Ureter (tissue), 1 donor: ENCODE measurements at places on chromosomes 5 and 9. TPM values are rescaled to one million over a fixed set of nuclear protein-coding genes. Genes with fewer than 3 reads are reported as not detected.

The LPAR1 gene
- 67.6 TPM for total RNA-seq

- no peak for DNase-seq
Measured at GRCh38 chr5:17364987-17365810, 132.8 kb upstream of the TAF11L2 start.

The ANKRD18B gene
- total RNA-seq = 12.3 TPM

- no peak for DNase-seq
Measured at GRCh38 chr5:40365342-40366330, 314.1 kb upstream of the PTGER4 start.

The AGXT2 gene
- total RNA-seq = not detected

The TMEM215 gene
- not detected for total RNA-seq

The SAXO1 gene
- total RNA-seq = 0.57 TPM

DNA sequence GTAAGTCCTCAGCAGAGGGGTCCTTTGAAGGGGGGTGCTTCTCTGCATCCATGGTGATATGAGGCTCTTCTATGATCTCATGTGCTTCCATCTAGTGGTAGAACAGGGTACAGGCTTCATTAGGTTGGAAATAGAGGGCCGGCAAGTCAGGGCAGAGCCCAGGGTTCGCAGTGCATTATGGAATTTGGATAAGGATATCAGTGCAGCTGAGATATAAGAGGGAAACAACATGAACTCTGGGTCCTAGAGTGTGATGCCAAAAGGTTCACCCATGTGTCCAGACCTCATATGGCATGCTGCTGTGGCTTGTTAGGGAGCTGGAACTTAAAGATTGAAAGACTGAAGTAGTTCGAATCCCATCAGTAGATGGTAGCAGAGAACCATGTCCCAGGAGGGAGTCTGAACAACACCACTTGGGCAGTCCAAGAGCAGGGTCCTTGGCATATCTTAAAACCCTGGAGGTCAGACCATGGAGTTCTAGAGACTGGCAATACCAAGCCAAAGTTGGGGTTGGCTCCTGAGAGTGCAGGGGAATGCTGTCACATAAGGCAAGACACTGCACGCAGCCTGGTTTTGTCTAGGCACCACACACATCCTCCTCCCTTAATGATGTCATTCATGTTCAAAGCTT lies 2.3 kb downstream of the FAM221B start:
- no peak for DNase-seq

DNA sequence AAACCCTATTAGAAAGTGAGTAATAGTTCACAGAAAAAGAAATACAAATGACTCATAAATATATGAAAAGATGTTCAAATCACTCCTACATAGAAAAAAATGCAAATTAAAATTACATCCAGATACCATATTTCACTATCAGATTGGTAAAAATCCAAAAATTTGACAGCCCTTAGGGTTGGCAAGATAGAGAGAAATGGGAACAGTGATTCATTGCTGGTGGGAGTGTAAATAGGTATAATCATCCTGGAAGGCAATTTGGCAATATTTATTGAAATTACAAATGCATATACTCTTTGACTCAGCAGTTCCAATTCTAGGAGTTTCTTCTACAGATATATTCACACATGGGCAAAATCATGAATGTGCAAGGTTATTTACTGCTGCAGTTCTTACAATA lies 273.5 kb downstream of the NR2F1-AS1 start:
- no peak for DNase-seq

GRCh38 chr9:105053209-105053652 lies 125.3 kb upstream of the ABCA1 start:
- DNase-seq = no peak

GRCh38 chr5:62795926-62796325 lies 217.3 kb downstream of the LRRC70 start:
- no peak for DNase-seq

The SMIM32 gene
- not detected for total RNA-seq
